ENCODE measurements at places on chromosomes 1 and 21.

DNA sequence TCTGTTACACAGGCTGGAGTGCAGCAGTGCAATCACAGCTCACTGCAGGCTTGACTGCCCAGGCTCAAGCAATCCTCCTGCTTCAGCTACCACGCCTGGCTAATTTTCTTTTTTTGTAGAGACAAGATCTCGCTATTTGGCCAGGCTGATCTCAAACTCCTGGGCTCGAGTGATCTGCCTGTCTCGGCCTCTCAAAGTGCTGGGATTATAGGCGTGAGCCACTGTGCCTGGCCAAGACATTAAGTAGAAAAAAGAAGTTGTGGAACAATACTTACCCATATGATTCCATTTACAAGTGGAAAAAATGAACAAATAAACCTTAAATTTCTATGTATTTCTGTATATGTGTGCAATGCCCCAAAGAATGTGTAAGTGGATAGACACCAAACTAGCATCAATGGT is 30.3 kb upstream of the ID3 start:
- DNase-seq, result no peak

DNA sequence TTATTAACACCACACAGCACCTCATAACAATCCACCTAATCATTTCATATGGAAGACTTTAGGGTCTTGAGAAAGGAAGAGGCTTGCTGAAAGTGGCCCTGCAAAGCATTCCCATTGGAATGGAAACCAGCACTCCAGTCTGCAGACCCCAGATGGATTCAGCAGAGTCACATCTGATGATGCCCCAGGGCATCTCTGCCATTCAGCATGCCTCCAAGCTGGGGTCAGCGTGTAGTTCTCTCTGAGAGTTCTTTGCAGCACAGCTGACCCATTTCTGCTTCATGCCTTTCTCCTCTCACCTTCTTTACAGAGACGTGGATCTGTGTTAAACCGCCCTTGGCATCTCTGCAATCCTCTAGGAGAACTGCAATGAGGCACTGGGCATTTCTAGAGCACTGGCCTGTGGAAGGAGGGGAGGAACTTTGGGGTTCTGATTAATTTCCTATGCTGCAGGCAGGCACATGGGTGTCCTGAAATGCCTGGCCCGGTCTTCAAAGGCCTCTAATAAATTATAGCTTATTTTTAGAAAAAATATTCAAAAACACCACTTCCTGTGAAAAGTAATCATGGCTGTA is 2.6 kb upstream of the LUZP1 start:
- DNase-seq, result no peak

- no peak for DNase-seq
These were observed 32.9 kb upstream of the VAV3 start for GRCh38 chr1:107997866-107998265.

DNA sequence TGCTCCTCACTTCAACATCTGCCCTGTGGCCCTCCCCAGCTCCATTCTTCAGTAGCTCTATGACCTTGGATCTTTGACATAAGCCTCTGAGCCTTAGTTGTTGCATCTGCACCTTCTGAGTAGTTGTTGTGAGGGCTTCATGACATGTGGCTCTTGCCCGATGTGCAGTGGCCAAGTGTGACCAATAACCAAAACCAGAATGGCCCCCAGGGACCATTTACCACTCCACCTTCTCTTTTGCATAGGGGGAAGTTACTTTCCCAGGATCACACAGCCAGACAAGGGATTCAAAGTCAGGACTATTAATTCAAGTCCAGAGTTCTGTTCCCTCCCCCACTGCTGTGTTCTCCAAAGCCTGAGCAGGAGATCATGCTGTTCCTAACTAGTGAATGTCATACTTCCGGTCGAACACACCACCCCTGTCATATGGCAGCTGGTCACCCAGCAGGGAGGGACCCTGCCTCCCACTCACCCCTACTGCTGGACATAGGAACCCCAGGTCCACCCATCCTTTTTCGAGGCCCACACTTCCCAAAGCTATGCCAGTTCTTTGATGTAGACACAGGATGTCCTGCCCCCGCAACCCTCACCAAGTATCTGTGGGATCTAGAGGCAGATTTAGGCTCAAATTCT is 4.0 kb downstream of the FGR start:
- DNase-seq, result no peak

DNA sequence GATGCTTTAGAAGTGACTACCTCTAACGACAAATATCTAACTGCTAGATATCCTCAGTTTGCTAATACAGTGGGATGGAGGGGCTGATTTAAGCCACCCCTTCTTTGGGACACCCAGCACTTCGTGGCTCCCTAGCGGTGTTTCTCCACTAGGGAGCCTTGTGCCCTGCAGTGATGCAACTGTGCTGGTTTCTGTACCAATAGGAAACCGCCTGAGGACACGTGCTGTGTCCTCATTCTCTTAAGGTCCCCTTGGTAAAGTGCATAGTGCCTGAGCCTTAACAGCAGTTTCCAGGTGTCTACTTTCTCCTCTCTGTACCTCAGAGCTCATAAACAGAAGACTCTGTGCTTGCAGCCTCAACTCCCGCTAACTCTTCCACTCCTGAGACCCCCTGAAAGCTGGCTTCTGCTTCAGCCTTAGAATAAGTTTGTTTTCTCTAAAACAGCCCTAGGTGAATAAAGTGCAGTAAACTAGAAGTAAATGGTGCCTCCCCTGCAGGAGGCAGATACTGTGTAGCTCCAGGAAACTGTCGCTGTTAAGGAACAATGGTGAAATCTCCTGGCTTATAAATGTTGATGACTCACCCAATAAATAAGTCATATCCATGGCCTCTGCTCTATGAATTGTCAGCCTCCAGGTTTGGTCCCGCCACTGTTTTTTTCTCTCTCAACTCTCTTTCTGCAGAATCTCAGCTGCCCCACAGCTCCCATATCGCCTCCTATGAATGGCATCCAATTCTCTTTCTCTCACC is 130.4 kb downstream of the AK5 start:
- no peak for DNase-seq

DNA sequence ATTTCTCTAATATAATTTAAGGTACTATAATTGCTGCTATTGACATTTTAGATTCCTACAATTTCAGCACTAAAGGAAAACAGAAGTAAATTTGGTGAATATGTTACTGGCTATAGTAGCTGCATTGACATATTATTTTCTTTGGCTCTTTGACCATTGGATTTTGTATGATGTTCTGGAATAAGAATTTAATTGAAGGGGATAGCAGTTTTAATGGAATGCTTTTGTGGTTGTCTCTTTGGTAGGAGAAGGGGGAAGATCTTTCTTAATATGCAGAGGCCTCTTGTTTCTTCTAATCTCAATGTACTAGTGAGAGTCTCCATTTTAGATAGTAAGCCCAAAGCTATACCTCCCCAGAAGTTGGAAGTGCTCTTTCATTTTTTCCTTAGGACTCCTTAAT is 6.9 kb downstream of the DTL start:
- no peak for DNase-seq

DNA sequence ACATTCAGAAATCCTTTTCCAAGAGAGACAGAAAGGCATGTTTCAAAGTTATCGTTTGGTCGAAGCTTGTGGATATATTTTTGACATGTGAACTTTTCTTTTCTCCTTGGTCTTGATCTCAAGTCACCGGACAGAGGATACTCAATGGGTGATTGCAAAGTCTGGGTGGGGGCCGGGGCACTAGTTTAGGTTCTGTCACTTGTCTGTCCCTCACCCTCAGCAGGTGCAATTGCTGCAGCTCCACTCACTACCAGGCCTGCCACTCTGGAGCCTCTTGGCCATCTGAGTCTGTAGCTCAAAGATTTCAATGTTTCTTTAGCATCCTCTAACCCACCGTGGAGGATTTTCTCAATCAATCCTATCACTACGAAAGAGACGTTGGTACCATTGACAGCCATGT is 246.0 kb upstream of the C1orf174 start:
- no peak for DNase-seq

DNA sequence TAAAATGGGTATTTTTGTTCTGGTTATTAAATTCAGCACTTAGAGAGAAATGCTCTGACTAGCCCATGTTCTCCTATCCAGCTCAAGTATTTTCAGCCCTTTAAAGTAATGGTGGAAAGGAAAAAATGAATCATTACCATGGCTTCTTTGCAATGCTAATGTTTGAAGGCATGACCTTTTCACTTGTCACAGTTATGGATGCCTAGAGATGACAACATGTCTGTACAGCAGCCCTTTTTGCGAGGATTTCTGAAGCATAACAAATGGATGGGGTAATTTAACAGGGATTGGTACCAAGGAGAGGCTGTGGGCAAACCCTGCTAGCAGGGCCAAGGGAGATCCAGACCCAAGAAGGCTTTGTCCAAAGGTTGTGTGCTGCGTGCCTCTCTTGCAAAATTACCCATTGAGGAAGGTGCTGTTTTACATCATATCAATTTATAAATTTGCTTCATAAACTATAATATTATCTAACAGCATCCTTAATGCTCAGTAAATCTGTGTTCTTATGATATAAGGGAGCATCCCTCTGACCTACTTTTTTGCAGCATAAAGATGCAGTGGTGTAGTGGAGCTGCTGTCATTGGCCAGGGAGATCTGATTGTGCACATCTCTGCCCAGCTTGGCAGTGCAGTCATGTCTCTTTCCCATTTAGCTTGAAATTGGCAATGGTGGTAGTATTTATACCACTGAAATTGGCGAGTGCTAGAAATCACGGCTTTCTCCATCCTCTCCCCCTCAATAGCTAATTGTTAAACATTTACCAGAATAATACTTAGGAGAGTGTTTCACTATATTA is 327.1 kb downstream of the PCP4 start:
- no peak for DNase-seq

DNA sequence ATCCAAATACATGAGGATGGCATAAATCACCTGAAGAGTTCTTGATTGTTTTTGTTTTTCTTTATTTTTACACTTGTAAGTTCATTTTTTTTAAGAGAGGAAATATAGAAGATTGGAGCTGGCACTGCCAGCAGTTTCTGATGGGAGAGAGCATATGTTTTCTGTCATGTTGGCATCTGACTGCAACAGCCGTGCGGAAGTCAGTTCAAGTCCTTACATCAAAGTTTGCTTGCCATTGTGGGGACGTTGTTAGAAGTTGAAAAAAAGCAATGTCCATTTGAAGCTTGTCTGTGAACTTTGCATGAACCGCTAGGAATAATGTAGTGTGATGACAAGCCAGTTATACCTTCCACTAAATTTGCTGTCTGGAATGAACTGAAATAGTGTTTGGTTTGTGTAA is 126.5 kb upstream of the USH2A start:
- no peak for DNase-seq

DNA sequence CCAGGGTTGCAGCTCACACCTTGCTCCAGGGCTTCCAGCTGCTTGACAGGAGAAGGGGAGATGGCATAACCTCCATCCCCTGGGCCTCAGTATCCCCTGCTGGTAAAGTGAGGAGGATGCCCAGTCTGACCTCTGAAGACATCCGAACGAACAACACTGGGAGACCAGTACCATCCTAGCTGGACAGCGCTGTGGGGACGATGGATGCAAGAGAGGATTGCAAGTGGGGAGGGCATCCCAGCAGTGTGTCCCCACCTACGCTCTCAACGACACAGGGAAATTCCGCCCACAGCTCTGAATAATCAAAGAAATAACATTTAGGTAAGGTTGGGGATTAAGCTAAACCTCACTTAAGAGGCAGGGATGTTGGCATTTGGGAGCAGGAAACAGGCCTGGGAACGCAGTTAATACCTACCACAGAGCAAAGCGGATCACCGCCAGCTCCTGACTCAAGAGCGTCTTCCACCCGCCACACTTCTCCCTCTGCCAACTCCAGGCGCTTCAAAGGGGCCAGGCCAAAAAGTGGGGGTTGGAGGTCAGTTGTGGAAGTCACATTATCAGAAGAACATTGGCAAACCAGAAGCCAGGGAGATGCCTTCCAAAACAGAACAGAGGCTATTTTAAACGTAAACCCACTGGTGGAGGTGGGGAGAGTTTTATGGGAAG is 47.6 kb downstream of the SSBP3 start:
- DNase-seq, result no peak

DNA sequence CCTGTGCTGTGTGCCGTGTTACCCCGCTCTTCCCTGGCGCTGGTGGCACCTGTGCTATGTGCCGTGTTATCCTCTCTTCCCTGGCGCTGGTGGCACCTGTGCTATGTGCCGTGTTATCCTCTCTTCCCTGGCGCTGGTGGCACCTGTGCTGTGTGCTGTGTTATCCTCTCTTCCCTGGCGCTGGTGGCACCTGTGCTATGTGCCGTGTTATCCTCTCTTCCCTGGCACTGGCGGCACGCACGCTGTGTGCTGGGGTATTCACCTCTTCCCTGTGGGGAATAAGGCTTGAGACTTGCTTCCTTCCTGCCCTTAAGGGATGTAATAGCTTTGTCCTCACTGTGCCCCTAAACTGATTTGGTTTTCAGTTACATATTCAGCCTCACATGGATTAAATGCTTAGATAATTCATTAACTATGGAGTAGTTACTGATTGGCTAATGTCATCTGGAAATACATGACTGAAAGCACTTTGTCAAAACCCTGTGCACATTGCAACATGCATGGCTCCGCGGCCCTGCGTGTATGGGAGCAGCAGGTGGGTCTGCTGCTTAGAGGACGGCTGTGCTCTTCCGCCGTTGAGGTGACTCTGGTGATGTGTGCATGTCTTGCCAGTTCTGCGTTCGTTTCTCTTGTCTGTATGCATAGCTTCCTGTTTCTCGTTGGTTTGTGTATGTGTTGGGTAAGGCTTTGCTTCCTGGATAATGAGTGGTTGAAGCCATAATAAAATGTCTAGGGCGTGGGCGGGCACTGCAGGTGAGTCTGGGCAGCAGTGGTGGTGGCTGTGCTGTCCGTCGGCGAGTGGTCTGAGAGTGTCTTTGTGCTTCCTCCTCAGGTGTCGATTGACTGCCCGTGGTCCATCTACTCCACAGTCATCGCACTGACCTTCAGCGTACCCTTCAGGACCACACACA is 17.9 kb upstream of the PWP2 start:
- no peak for DNase-seq

GRCh38 chr1:208243527-208243966 is 637 bp downstream of the PLXNA2 start:
- no peak for DNase-seq

DNA sequence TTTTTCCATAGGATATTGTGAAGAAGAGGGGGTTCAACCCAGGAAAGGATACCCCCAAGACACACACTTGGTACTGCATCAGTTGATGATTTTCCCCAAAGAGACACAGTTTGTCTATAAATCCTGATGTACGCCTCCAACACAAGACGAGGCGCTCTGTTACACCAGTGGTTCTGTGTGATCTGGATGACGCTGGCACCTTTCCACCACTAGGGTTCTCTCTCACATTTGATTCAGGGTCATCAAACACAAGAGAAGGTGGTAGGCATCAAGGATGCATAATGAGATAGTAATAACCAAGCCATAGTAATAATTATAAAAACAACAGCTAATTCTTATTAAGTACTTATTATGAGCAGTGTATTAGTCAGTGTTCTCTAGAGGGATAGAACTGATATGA is 508.8 kb upstream of the ZP4 start:
- DNase-seq, result no peak

DNA sequence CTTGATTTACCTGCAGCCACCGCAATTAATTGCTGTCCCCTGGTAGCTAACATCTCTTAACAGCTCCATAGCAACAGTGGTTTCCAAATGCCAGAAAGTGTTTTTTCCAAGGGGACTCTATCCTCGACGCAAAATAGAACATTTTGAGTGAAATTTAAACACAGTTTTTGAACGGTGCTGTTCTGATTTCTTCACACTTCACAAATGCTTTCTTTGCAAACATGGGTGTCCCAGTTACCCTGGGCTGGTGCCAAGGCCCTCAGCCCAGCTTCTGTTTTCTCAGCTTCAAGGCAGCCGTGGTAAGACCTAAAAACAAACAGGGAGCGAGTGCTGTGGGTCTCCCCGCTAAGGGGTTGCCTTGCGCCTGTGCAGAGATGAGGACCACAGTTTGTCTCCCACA is 147.3 kb upstream of the VAMP3 start:
- no peak for DNase-seq

All from NCI-H2029 treated with DMSO at 0.1 percent for 48 hours (cell line).